ENCODE measurements at places on chromosomes 7 and 10.
A peak's percentile ranks its signal among the peaks of the same experiment; 100 is the strongest.

- no peak for DNase-seq
These were observed 234.2 kb downstream of the WDR11 start for GRCh38 chr10:121085367-121085766.

DNA sequence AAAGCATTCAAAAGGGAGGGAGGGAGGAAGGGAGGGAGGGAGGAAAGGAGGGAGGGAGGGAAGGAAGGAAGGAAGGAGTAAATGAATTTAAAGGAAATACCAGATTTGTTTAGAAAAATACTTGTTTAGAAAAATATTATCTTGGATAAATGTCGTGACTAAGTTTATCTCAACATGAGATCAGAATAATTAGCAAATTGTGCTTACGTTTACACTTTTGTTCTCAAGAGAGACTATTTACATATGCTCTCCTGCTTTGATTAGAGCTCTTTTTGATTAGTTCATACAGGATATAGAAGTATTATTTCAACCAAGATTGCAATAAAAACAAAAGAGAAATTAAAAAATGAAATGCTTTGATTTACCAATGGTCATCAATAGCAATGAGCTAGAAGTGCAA lies 186.2 kb downstream of the HIBADH start:
- DNase-seq: no peak

DNA sequence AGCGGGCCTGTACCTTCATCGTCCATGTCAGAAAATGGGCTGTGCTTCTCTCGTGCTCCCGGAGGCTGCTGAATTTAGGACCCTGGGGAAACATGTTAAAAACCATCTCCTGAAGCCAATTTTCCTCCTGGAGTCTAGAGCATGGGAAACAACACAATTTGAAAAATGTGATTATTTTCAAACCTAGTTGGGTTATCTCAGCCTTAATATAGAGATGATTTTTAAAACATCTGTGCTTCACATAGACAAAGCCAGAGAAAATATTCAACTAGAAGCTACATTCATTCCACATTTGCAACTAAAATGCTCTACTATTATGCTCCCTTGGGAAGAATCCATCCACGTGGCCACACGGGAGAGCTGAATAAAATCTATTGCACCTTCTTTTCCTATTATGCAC lies 225.9 kb upstream of the TMEM72 start:
- no peak for DNase-seq

- peak; percentile 25 for DNase-seq
These were observed 130.9 kb downstream of the SND1 start for GRCh38 chr7:127782654-127783559.

DNA sequence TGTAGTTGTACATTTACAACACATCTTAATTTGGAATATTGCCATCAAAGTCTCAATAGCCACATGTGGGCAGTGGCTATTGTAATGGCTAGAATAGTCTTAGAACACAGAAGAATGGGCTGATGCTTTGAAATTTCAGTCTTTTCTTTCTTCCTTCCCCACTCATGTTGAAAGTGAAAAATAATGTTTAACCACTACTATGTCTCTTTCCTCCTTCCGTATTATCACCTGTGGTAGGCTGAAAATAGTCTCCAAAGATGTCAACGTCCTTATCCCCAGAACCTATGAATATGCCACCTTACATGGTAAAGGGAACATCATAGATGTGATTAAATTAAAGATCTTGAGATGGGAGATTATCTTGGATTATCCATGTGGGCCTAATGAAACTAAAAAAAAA lies 154.0 kb downstream of the SUGCT start:
- no peak for DNase-seq

DNA sequence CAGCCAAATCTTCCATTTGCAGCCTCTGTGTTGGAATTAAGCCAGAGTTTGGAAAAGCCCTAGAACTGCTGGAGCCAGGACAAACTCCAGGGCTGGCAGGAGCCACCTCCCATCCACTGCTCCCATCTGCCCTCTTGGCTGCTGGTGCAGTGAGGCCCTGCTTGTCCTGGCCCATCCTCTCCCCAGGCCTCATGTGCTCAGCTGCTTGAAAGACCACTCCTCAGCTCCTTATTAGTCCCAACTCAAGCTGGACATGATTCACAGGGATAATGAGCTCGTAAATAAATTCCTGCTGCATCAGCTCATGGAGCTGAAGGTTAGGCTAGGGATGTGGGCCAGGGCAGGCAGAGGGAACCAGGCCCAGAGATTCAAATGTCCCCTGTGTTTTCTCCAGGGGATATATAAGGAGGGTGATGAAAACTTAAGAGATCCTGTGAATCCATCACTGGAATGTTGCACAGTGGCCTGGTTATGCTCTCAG lies 282.8 kb downstream of the RPS24 start:
- peak; percentile 63 for DNase-seq

- DNase-seq: no peak
These were observed 604.4 kb upstream of the LRRN3 start for GRCh38 chr7:110486549-110486948.

DNA sequence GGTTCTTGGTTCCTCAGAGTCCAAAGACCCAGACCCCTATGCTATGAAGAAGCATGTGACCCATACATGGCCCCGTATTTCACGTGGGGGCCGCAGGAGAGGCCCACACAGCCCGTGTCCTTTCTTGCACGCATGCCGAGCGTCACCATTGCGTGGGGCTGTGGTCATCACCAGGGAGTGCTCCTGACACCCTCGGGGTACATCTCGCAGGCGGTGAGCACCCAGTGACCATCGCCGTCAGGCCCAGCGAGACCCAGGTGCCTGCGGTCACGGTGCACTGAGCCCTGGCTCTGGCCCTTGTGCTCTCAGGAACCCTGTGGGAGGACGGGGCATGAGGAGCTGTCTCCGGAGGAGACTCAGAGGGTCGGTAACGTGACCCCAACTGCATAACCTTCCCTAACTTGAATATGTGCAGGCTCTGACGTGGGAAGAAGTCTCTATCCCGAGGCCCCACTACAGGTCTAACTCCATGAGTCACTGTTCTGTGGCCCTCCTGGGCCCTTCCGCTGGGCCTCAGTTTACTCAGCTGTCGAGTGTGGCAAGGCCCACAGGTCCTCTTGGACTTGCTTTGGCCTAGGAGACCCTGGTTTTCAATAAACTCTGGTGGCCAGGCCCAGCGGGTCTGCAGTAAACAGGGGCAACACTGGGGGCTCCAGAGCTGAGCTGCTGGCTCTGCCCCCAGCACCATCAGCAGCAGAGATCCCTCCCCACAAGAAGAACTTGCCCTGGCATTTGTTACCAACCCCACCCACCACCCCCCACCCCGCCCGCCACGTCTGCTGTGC lies 503.9 kb downstream of the PTPRN2 start:
- DNase-seq: no peak

DNA sequence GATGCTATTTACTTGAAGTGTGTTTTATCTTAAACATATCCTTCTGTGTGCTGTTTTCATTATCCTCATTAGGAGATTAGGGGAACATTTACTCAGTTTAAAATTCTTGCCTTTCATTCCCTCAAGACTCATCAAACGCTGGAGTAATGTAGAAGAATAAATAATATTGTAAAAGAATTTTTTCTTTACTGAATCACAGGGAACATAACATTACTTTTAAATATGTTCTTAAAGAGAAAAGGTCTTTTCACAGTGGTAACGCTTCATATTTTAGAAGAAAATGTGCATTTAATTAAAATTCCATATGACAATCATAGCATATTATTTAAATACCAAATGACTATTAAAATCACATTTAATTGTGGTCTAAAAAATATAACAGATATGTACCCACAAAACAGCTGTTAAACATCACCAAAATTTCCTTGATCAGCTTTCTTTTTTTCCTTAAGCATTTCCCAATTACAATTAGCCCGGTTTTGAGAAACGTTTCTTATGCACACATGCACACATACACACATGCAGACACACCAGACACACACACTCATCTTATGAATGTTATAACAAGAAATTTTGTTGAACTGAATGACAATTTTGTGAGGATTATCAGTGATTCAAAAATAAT lies 102.0 kb upstream of the GLI3 start:
- no peak for DNase-seq

GRCh38 chr7:144575456-144575855 lies 172.0 kb upstream of the NOBOX start:
- DNase-seq: no peak

DNA sequence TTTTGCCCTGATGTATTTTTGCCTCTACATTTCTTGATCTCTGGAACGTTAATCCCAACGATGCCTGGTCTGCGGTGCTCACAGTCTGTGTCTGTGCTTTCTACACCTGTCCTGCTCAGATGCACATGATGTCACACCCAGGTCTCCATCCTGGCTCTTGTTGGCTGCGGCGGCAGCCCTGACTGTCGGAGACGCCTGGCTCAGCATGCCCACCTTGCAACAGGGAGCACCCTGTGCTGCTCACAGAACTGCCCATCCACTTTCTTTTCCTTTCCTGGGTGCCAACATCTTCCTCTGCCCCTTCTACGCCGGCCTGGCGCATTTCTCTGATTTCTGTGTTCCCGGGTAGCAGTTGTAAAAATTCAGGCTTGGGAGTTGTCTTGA lies 106.2 kb downstream of the CUX1 start:
- DNase-seq: no peak

DNA sequence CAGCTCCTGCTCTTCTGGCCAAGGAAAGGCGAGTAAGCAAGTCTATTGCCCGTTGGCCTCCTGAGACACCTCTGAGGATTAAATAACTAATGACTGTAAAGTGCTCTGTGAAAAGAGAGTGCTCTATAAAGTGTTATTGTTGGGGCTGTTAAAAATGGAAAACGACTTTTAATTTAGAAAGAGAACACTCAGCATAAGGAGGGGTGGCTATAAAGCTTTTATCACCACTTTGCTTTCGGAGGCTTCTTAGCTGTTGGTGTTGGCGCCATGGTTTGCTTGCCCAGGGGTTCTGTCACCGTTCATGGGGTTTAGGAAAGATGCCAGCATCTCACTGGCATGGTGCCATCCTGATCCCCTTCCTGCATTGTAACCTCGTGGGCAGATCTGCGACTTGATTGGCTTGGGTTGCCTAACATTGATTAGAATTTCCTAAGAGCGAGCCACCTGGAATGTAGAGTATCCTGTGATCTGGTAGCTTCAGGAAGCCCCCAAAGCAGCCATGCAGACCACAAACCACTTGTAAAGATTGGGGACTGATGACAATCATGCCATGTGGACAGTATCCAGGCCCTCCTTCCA lies 509.9 kb downstream of the LRMDA start:
- no peak for DNase-seq

DNA sequence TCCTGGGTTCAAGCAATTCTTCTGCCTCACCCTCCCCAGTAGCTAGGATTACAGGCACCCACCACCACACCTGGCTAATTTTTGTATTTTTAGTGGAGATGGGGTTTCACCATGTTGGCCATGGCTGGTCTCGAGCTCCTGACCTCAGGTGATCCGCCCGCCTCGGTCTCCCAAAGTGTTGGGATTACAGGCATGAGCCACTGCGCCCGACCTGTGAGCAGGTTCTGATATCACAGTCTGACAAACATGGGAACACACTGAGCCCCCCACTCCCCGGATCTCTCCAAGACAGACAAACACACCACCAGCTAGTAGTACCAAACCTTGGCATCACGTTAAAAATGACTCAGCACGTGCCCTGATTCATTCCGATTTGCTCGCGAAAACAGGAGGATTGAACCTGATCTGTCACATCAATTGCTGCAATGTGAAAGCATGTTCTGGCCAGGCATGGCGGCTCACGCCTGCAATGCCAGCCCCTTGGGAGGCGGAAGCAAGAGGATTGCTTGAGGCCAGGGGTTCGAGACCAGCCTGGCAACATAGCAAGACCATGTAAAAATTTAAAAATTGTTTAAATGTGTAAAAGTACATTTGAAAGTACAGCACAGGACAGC lies 106.5 kb downstream of the SMURF1 start:
- peak; percentile 59 for DNase-seq

DNA sequence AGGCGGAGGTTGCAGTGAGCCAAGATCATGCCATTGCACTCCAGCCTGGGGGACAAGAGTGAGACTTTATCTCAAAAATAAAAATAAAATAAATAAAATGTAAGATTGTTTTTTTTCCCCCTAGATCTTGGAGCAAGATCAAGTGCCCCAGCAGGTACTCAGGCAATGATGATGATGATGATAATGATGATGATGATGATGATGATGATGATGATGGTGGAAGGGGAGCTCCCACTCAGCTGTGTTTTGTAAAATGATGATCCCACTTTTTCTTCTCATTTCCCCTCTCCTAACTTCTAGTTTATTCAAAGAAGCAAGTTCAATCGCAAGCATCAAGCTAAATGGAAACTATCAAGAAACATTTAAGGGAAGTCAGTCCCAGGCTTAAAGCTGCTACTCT lies 50.3 kb downstream of the PIK3CG start:
- no peak for DNase-seq

- DNase-seq: no peak
These were observed 38.3 kb downstream of the AHCYL2 start for GRCh38 chr7:129263168-129263567.

DNA sequence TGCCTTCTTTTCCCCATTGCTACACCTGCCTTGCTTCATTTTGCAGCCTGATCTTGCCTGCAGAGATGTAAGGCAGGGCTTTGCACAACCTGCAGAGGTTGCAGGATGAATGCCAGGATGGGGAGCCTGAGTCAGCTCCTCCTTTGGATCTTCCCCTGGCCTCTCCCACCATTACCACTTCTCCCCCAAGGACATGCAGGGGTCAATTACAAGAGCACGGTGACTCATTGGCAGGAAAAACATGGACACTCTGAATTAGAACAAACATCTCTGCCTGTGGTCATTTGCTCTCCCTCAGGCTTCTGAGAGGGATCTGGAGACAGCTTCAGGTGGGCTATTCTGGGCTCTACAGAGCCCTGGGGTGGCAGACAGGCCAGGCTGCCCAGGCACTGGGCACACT lies 89.2 kb downstream of the HERPUD2 start:
- peak; percentile 92 for DNase-seq

GRCh38 chr10:35819011-35819410 lies 176.9 kb upstream of the FZD8 start:
- DNase-seq: no peak

- DNase-seq: no peak
These were observed 48.5 kb downstream of the GRID1 start for GRCh38 chr10:86317949-86318725.

DNA sequence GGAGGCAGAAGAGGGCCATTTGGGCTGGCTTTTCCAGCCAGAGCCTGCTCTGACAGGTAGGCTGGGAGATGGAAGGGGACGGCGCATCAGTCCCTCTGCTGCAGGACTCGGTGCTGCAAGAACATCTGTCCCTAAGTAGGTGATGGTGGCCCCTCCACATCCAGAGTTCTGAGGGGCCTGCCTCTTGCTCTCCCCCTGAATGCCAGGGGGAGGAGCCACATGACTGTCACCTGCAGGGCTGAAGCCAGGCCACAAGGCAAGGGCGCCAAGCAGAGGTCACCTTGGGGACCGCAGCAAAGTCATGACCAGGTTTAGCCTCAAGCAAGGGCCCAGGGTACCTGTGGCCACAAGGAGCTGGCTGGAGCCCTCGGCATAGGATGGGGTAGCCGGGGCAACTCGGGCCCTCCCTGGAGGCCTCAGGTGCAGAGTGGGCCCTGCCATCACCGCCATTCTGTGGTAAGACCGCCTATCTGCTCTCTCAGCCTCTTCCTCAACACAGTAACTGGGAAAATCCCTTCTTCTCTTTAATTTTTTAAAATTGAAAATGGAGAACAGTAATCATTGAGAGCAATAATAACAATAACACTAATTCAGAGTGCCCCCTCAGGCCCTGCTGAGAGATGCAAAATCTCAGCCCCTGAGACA lies 99.3 kb downstream of the FAM53B start:
- no peak for DNase-seq

GRCh38 chr7:92602352-92603088 lies 12.3 kb upstream of the FAM133B start:
- peak; percentile 40 for DNase-seq
